Activated CD4-positive, alpha-beta T cell treated with anti-CD3 and anti-CD28 coated beads, Interleukin-2, Interleukin-4, amounts not matched to agents 100 ng/mL and 50 ng/mL, durations not matched to agents 16 hours and 8 hours (primary cell): ENCODE measurements at places on chromosomes 1 and 21.

DNA sequence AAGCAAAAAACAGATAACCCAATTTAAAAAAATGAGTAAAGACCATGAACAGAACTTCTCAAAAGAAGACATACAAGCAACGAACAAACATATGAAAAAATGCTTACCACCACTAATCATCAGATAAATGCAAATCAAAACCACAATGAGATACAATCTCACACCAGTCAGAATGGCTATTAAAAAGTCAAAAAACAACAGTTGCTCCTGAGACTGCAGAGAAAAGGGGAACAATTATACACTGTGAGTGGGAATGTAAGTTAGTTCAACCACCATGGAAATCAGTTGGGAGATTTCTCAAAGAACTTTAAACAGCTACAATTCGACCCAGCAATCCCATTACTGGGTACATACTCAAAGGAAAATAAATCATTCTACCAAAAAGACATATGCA, 131.6 kb downstream of the PTGER3 start:
- DNase-seq, result no peak

- no peak for DNase-seq
These were observed 32.3 kb downstream of the LRRC8B start for GRCh38 chr1:89556726-89557444.

DNA sequence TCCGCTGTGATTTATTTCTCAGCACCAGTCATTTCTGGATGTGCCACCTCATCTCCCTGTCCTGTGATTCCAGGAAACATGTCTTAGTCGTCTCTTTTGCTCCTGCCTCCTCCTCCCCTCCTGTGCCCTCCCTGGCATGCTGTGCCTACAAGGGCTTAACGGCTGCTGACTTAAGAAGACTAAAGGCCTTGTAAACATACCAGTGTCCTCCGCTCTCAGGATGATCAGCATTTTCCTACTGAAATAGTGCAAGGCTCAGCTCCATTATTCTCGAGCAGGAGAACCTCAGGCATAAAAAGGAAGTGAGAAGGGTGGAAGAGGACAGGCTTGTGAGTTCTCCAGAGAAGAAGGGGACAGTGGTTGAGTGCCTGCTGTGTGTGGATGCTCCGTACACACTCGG, 61.6 kb upstream of the RUNX3 start:
- DNase-seq, result peak; percentile 76

GRCh38 chr1:185733818-185734735, at the start of gene HMCN1:
HMCN1 (plus strand) TSS chr1:185734391; CDS start chr1:185734780, 389 bp downstream.
- DNase-seq, result peak; percentile 13

DNA sequence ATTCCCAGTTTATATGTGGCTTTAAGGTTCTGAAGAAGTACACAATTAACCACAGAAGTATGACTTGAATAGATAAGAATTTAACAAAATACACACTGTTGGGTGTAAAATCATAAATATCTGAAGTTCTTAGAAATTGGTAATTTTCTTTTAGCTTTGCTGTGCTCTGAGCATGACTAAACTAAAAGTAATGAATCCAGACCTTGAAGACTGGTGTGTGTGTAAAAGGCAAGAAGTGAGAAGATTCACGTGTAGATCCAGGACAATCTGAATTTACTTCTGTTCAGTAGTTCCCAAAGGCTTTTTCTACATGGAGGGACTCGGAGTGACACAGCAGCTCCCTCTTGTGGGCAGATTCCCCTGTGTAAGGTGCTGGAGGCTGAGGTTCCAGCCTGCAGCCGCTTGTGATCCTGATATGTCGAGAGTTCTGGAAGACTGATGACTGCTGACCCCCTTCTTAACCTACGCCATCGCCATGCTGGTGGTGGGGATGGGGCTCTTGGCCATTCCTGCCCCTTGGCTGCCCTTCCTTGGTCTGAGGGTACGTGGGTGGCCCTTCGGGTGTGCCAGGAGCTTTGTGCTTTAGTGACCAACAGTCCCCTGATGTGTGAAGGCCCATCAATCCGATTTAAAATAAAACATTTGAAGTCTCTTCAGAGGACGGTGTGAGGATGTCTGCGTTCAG, 62.7 kb downstream of the ADARB1 start:
- DNase-seq, result peak; percentile 65
